NCI-H1092 (cell line): ENCODE measurements at places on chromosomes 7 and 10.

- DNase-seq: no peak
These were observed 35.3 kb downstream of the TRRAP start for GRCh38 chr7:98913612-98914011.

GRCh38 chr10:72337039-72337629, 17.6 kb downstream of the DNAJB12 start:
- peak; percentile 44 for DNase-seq

GRCh38 chr7:87416682-87417587, 58.5 kb downstream of the ABCB4 start:
- DNase-seq: peak; percentile 36

GRCh38 chr7:99457650-99458493, 8.1 kb downstream of the ATP5MF start:
- DNase-seq: no peak

DNA sequence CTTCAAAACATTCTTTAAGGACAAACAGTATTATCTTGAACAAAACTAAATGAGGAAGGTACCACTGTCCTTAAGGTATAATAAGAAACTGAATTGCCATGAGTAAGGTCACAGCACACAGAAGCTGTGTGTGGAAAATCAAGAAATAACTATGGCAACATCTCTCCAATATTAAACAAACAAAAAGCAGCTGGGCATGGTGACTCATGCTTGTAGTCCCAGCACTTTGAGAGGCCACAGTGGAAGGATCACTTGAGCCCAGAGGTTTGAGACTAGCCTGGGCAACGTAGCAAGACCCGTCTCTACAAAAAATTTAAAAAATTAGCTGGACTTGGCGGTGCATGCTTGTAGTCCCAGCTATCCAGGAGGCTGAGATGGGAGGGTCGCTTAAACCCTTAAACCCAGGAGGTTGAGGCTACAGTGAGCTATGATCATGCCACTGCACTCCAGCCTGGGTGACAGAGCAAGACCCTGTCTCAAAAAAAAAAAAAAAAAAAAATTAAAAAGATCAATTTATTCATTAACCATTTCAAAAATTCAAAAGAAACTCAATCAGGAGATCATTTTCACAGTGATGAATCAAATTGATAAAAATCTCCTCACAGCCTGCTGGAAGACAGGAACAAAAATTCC, 195.4 kb downstream of the SKIDA1 start:
- no peak for DNase-seq

DNA sequence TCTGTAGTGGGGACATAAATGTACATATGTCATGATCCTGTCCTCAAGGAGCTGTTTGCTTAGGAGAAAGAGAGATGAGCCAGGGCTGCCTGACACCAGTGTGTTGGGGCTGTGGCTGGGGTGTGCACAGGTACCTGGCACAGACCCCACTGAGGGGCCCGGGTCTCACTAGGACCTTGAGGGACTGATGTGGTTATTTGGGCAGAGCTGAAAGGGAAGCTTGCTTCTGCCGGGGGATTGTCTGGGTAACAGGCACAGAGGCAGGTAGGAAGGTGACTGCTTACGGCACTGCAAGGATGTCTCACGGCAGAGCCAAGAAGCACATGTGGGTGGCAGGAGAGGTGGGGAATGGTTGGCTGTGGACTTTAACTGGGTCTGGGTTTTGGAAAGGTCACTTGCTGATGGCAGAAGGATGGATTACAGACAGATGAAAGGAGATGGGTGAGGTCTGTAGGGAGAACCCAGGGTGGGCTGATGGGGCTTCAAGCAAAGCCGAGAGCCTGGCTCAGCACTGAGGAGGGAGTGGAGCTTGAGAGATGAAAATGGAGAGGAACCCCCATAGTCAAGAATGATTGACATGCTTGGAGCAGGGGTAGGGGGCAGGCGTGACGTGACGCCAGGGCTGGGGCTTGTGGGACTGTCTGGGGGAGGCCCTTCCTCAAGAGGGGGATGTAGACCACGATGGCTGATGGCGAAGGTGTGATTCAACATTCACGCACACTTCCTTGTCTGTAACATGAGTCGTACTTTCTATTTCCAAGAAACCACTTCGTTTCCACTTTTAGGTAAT, 207.7 kb upstream of the SHH start:
- no peak for DNase-seq

GRCh38 chr7:23043441-23043840, 29.5 kb upstream of the HYCC1 start:
- DNase-seq: no peak

DNA sequence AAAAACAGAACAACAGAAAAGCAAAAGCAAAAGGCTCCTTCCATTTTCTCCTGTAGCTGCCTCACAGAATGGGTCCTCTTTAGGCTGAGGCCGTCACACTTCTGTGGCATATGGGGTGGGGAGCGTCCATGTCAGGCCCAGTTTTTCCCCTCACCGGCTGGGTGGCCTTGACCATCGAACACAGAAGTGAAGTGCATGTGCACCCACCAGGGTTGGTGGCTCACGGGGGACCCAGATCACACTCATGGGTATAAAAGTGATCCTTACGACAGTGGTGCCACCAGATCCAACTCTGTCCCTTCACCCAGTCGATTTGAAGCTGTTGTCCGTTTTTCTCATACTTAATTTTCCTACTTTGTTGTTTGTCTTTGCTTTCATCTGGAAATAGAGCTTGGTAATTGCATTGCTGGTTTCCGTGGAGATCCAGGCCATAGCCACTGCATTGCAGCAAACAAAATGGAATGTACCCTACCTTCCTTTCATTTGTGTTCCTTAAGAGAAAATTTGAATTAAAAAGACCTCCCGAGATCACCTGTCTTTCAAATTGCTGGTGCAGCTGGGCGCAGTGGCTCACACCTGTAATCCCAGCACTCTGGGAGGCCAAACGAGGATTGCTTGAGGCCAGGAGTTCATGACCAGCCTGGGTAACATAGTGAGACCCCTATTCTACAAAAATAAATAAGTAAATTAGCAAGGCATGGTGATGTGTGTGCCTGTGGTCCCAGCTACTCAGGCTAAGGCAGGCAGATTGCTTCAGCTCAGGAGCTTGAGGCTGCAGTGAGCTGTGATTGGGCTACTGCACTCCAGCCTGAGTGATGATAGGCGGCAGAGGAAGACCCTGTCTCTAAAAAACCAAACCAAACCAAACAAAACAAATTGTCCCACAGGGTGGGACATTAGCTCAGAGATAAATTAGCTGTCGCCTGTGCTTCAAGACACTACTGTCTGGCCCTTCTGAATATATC, 10.7 kb upstream of the GJD4 start:
- no peak for DNase-seq

DNA sequence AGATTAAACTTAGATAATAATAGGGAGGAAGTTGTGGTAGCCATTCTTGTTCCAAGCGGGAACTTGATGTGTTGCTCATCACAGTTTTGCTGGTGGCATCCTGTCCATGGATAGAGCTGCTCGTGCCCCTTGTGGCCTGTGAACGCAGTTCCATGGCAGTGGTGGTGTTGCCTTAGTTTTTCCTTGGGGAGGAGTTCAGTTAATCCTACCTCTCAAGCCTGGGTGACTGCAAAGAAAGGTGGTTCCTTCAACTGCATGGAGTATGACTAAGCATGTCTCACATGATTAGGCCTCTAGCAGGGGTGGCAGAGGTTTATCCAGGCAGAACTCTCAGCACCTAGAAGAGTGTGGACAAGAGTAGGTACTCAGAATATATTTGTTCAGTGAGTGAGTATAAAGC, 99.7 kb downstream of the MAPK8 start:
- DNase-seq: no peak

DNA sequence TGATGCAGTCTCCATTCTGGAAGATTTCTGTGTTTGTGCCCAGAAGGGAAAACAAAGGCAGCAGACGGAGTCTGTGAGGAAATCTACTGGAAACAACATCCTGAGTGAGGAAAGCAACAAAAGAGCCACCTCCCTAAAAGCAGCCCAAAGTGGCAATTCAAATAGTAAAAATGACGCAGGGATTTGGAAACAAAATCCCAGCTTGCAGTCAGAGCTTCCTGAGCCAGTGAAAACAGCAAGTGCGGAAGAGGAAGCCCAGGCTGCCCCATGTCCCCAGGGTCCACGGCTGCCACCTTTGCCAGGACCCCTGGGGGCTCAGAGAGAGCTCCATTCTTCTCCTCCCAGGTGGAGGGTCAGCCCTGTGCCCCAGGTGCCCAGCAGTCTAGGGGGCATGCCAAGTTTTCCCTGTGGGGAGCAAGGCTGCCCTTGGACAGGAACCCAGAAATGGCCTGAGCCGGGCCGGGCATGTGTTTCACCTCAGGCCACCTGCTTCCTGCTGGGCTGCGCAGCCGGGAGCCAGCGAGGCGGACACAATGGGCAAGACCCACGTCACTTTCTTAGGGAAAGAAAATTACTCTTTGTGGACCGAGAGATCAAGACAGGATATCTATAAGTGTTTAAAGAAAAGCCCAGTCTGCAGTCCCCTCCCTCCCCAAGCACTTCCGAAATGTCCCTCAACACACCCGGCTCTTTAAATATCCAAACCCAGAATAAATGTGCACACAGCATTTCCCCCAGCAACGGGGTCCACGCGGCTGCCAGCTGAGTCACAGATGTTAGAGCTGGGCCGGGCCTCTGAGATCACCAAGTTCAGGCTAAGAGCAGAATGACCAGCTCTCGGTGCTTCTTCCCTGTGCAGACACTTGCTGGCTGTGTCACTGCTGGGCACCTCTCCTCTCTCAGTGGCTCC, 231.1 kb downstream of the ARHGAP12 start:
- peak; percentile 55 for DNase-seq

- no peak for DNase-seq
These were observed 80.3 kb upstream of the GNAI1 start for GRCh38 chr7:80054356-80054755.

DNA sequence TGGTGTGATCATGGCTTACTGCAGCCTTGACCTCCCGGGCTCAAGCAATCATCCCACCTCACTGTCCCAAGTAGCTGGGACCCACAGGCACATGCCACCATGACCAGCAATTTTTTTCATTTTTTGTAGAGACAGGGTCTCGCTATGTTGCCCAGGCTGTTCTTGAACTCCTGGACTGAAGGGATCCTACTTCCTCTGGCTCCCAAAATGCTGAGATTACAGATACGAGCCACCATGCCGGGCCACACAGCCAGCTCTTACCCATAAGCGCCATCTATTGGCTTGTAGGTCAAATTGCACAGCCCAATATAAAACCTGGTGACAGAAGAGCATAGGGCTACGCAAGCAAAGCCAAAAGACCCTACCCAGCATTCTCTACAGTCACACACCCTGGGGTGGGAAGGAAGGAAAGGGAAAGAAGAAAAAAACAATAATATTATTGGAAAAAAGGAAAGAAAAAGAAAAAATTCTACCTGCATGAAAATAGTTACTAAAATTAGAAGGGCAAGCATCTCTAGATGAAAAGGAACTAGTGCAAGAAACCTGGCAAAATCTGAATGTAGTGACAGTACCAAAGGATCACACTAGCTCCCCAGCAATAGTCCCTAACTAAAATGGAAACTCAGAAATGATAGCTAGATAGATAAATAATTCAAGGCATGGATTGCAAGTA, 29.4 kb upstream of the AMPH start:
- peak; percentile 57 for DNase-seq

DNA sequence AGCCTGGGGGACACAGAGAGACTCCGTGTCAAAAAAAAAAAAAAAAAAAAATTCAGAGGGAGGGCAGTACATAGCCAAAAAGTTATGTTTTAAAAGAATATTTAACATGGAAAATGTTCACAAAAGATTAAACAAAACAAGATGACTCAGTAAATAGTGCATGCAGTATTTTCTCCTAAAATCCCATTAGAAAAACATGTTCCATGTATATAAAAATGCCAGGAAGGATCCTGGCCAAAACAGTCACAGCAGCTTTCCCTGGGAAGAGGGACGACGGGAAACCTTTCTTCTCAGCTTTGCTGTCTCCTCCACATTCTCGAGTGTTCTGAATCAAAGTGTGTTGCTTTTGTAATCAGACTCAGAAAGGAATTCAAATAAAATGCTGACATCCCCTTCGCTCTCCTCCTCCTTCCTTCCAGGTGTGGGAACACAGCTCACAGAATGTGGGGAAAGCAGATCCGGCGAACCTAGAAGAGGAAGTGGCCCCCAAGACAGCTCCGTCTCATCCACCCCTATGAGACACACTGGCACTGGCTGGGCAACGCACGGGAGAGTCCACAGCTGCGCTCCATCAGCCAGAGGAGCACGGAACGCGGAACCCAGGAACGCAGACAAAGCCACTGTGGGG, 139.4 kb downstream of the MAD1L1 start:
- no peak for DNase-seq
